ENCODE measurements at places on chromosomes 5 and 9.

DNA sequence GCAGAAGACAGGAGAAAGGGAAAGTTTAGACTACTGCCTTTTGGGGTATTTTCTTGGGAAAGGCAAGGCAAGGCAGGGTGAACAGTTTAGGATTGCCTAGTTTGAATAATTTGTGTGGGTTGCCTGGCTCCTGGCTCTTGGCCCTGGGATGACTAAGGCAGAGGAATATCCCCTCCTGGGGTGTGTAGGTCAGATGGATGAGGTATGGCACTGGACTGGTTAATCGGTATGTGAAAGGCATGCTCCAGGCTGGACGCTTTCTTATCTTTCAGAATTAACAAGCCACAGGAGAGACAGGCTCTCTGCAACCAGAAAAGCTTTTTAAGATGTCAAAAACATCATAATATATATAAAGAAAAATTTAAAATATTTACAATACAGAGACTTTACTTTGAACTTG lies 58.6 kb downstream of the STARD4 start:
- DNase-seq, result no peak

- no peak for DNase-seq
These were observed 459.6 kb upstream of the PAPPA start for GRCh38 chr9:115694014-115694413.

DNA sequence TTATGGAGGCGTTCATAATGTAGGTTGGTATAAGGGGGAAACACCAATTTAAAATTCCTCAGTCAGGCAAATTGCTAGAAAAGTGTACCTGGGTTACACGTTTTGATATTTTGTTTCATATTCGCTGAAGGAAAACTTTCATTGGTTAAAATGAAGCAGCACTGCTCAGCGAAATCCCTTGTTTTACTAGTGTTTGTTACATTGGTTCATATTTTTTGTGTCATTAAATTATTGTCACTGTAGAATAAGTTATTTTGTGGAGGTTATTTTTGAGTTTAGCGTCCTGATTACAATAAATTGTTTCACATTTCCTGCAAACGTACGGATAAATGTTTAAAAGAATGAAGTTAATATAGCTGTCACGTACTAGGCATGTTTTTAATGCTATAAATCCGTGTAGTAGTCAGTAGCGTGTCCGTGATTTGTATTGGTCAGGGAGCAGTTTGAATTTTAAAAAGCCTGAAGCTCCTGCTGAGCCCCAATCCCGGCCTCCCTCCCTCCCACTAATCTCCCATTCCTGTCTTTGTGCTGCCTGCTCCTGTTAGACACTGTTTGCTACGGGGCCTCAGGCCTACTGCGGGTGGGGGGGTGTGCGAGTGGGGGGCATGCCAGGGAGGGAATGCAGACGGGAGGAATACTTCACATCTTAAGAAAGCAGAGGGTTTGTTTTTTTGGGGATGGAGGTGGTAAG lies 2.0 kb downstream of the NIPBL start:
- DNase-seq, result no peak

DNA sequence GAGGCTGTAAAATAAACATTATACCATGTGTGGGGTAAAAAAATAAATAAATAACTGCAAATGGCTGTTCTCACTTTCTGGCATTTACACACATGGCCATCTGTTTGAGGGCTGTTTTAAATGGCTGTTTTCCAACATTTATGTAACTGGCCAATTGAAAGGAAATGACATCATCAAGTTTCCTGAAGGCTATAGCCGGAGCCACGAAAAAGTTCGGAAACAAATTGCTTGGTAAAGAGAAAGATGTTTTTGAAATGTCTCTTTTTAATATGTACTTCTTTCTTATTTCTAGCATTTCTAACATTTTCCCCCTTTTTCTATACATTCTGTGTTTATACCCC lies 95.4 kb upstream of the DAB2 start:
- no peak for DNase-seq

DNA sequence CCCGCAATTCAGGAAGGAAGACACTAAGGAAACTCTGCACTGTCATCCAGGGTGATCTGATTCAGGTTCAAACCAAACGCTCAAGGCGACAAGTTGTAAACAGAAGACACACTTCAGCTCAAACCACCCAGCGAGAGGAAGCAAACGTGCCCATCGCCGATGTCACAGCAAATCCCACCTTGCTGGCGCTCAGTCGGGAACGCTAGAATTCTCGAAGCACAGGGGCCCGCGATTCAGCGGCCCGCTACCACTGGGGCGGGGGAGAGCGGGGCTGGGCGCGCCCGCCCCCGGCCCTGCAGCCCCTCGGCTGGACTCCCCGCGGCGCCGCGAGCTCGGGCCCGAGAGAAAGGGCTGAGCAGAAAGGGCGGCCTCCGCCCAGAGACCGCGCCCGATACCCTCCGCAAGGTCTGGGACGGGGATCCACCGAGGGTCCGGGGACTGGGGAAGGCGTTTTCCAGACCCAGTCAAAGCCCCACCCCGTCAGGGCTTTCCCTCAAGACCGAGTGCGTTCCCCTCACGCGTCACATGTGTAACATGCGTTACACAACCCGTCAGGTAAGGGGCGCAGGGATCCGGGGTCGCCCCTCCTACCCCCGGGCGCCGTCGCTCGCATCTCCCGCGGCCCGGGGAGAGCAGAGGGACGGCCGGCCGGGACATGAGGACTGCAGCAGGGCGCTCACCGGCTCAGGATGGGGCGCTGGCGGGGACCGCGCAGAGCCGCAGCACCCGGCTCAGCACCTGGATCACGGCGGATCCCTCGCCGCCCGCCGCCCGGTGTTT lies 469 bp downstream of the AGTPBP1 start:
- DNase-seq, result no peak

GRCh38 chr9:113416149-113416721 lies 5.7 kb downstream of the C9orf43 start:
- no peak for DNase-seq

GRCh38 chr9:87558606-87559190 lies 61.0 kb downstream of the DAPK1 start:
- DNase-seq, result peak; percentile 62

DNA sequence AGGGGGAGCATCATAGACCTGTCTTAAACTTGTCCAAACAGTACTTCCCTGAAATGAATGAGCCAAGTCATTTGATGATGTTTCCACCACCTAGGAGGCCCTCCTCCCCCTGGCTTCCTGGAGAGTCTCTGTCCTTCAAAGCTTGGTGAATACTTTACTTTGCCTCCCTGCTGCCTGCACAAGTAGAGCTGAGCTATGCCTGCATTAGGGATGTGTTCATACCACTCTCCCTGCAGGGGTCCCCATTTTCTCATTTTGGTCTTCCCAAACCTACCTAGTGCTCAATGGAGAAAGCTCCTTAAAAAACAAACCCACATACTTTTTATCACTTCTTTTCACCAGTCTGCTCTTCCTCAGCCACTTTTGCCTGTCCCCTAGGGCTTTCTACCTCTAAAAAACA lies 7.7 kb downstream of the CCNI2 start:
- DNase-seq, result no peak

DNA sequence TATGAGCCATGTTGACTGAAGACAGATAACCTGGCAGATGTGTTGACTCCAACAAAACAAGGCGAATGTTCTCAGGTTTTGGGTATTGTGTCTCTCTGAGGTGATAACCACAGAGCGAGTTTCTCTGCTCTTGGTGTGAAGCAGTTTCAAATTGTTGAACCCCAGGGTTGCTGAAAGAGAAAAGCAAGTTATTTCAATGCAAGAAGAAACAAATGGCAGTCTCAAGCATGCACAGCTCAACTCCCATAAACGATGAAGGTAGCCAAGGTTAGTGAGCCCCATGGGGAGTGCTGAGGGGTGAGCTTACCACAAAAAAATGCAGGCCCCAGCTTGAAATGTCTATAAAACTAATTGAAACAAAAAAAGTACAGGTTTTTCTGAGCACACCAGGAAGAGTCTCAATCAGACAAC lies 220.8 kb upstream of the DAPK1 start:
- DNase-seq, result no peak

GRCh38 chr5:155616779-155617392 lies 603.3 kb downstream of the KIF4B start:
- no peak for DNase-seq

DNA sequence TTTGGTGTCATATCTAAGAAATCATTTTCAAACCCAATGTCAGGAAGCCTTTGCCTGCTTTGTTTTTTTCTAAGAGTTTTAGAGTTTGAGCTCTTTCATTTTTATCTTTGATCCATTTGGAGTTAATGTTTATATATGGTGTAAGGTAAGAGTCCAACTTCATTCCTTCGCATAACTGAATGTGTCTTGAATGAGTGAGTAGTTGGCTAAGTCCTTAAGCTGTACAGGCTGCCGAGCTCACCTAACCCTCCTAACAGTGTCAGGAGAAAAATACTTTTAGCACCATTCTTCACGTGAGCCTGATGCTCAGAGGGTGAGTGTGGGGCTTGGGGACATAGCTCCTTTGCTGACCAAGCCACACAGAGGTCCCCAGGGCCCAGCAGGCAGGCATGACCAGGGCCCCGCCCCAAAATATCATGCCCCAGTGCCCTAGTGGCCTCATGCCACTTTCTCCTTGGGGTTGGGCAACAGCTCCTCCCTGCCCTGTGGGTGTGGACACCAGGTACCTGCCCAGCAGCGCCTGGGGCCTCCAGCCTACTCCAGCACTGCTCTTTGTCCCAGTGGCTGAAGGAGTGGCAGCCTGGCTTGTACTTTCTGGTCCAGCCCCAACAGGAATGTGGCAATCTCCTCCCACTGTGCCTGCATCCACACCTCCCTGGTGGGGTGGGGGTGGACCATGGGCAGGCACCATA lies 17.2 kb downstream of the PPARGC1B start:
- no peak for DNase-seq

DNA sequence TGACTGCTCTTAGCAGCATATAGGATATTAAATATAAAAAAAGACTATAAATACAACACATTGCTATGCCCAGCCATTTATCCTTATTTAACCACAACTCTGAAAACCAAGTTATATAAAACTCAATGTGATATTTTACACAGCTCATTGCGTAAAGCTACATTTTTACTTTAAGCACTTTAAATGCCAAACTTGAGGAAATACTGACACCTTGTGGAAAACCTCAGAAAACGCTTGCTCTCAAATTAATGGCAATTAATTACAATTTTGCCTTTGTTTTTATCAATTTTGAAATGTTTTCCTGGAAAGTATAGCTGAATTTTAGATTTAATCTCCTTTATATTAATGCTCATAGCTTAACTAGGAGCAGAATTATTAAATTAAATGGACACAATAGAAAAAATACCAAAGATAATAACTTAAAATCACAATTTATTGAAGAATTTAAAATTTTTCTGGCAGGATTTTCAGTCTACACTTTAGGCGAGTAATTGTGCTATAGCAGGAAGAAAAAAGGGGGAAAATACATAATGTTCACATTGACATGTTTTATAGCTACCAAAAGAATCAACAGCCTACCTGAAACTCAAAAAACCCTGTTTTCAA lies 25.2 kb upstream of the PLAC8L1 start:
- no peak for DNase-seq

- DNase-seq, result no peak
These were observed 308.1 kb downstream of the ARHGAP26 start for GRCh38 chr5:143078313-143078712.

DNA sequence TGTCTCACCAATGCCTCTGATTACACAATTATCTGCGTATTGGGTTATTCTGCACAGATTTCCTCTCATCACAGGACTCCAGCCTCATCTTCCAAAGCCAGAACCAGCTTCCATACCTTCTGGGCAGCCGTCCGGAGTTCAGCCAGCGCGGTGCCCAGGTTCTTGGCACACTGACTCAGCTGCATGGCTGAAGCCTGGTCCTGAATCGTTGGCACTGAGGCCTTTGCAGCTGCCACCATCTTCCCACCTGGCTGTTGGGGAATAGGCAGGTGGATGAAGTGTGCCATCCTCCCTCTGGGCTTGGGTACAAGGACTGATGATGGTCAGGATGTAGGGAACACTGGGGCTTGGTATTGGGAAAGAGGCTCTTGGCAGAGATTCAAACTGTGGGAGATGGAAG lies 17.9 kb downstream of the TLN1 start:
- no peak for DNase-seq

GRCh38 chr9:16964228-16964627 lies 93.8 kb upstream of the BNC2 start:
- no peak for DNase-seq

DNA sequence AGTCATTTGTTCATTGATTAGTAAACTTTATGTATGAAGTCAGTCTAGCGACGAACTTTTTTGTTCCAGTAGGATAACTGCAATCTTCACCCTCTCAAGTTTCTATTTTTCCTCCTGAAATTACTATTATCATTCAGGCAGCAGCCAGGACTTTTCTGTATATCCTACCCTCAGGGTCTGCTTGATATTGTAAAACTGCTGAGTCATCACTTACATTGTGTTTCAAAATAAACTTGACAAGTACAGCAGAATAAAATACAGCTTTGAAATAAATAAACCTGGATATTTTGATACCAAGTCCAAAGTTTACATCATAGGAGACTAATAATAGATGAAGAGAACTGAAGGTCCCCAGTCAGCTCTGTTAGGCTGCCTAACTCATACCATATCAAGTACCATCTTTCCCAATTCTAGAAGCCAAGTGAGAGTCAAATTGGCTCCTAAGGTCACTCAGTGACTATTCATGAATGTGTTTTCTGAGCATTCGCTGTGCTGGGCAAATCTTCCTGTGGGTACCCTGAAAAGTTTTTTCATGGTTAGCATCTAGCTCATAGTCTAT lies 234.6 kb downstream of the PARP8 start:
- DNase-seq, result no peak

DNA sequence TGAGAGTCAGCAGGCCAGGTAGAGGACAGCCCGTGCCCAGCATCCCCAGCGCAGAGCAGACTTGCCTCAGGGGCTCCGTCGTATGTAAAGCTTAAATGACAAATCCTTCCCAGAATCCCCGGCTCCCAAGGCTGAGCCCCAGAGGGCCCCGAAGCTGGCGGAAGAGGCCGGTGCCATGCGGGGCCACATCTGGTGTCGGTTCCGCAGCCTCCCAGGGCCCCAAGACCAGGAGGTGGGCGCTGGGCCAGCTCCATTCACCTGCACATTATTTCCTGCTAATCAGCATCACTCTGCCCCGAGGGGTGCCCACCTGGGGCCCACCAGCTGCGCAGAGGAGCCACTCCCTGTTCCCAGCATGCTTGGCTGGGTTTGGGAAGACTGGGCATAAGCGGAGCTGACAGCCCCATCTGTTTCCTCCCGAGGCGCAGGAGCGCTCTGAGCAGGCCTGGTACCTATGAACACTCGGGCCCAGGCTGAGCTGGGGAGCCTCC lies 124.0 kb upstream of the PPP1R26 start:
- no peak for DNase-seq

DNA sequence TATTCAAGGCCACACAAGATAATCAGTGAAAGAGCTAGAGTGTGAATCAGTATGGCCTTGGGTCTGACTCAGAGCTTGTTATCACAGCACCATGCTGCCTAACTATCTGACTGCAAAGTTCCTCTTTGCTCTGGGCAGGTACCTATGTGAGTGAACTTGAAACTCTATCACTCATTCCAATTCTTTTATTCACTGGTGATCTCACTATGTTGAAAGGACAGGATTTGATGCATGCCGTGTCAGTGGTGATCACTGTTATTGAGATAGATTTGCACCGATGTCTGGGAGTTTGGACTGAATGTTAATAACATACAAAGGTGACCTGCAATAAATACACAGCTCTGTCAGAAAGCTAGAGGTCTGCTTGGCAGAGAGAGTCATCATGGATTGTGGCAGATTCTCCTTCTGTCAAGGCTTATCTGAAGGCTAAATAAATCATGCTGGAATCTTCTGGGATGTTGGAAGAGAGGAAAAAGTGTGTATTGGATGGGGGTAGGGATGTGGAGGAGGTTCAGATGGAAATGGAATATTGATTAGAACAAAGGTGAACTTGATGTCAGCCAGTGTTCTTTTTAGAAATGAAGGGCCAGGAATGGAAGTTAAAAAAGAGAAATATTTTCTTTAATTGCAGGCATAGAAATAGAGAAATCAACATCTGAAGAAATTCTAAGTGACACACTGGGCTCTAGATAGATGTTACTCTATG lies 91.8 kb upstream of the TNC start:
- no peak for DNase-seq

GRCh38 chr5:96752341-96753016 lies 55.3 kb downstream of the ERAP1 start:
- no peak for DNase-seq
